ENCODE measurements at places on chromosomes 7 and 10.

GRCh38 chr7:373818-374705 lies 84.1 kb downstream of the FOXL3 start:
- DNase-seq = no peak

DNA sequence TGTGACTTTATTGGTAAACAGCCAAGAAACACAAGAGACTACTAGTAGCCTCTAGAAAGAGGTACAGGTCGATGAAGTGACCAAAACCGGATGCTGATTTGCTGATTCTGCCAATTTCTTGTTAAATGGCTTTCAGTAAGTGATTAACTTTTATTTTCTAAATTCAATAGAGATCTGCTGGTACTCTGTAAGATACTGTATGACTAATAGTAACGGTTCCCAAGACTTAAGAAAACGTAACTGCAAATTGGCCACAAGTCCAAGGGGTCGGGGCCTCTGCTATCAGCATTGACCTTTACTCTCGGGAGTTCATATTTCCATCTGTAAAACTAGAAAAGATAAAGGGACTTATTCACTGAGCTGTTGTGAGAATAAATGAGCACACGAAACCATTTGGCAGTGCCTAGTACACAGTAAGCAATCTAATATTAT lies 1.4 kb downstream of the FAM3C start:
- DNase-seq = no peak

- DNase-seq = no peak
These were observed 166.6 kb upstream of the MKLN1 start for GRCh38 chr7:131161103-131161502.

DNA sequence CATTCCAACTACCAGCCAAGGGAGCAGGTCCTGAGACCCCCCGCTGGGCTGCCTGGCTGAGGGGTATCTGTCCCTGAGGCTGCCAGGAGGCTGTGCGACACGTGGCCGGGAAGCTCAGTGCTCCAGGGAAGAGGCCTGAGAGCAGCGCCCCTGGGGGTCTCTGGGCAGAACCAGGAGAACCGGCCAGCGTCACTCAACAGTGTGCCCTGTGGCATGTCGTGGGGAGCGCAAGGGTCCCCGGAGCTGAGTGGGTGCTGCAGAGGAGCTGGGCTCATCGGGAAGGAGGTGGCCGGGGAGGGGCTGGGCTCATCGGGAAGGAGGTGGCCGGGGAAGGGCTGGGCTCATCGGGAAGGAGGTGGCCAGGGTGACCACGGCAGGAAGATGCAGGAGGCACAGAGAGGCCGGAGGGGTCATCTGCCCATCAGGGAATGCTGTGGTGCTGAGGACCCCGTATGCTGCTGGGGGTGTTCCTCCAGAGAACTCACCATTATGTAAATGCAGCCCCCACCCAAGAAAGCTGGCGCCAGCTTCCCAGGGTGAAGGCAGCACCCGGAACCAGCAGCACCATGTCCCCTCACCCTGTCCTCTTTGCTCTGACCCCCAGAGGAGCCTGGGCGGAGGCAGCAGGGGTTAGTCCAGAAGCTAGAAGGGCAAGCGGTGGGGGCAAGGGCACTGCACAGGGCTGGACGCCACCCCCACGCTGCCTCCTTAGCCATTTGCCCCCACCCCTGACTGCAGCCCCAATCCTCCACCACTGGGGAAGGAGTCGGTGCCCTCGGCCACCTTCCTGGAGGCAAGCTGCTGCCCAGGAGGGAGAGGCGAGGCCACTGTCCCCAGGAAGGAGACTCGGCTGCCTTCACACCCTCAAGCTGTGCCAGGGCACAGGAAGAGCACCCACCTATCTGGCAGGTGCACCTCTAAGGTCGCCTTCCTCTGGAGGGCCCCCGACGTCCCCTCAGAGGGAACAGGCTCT lies 33.3 kb downstream of the CALML3 start:
- no peak for DNase-seq

DNA sequence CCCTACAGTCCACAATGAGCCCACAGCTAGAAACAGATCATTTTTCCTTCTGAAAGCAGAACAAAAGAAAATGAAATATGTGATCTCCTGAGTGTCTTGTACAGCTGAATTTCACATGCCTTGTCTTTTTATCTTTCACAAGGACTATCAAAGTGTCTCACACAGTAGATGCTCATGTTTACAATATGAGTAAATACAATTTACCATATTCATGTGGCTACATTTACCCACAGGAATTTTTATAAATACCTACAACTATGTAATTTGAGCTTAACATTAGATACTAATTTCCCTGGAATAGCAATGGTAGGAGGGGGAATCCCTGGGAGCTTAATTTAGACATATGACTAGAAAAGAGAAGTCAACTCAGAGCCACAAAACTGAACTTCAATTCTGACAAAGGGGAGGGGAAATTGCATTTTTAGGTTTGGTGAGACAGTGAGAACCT lies 186.2 kb downstream of the MACC1 start:
- no peak for DNase-seq

- DNase-seq = no peak
These were observed 666.7 kb upstream of the NRP1 start for GRCh38 chr10:34001087-34001580.

- no peak for DNase-seq
These were observed 919 bp downstream of the MAFK start for GRCh38 chr7:1531263-1531978.

DNA sequence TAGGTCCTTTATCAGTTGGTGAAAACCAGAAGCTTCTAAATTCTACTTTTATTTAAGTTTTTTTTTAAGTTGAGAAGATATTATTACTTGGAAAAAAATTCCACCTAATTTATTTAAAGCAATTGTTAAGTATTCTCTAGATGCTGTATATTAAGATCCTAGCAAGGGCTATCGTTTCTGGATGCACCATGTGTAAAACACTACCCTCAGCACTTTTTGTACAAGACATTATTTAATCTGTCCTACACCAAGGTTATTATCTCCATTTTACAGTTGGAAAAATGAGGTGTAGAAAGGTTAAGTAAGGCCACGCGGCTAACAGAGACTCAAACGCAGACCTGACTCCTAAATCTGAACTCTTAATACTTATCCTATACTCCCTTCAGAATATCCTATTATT lies 19.8 kb downstream of the RAB11FIP2 start:
- no peak for DNase-seq

GRCh38 chr7:158035343-158035742 lies 552.3 kb downstream of the PTPRN2 start:
- DNase-seq = no peak

DNA sequence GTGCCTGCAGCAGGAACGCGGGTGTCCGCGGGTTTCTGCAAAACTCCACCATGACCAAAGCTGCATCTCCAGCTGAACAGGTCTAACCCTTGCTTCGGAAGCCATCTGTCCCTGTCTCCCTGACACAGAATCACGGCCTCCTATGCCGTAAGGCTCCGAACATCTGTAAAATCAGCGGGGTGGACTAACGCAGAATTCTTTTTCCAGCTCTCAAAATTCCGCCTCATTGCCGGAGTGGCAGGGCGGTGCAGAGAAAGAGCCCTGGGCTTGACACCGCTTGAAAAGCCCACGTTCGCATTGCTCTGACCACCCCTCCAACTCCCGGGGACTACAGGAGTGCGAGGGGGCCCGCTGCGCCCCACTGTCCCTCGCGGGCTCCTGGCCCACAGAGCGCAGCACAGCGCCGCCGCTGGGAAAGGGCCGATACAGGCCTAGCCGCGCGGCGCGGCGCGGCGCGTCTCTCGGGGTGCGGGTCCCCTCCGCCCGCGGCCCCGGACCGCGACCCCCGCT lies 409 bp downstream of the DNMBP start:
- DNase-seq = no peak

GRCh38 chr10:78004215-78005026 lies 24.9 kb downstream of the POLR3A start:
- DNase-seq = no peak

GRCh38 chr7:40468891-40469864 lies 334.4 kb downstream of the SUGCT start:
- no peak for DNase-seq

- DNase-seq = no peak
These were observed 2.2 kb upstream of the LOXL4 start for GRCh38 chr10:98270073-98270740.

- no peak for DNase-seq
These were observed 17.8 kb upstream of the PCBD1 start for GRCh38 chr10:70906031-70906783.

GRCh38 chr7:66281678-66282590 lies 76.8 kb downstream of the TPST1 start:
- no peak for DNase-seq

GRCh38 chr10:33136271-33136670 lies 178.2 kb upstream of the ITGB1 start:
- no peak for DNase-seq

GRCh38 chr10:86313621-86314041 lies 53.0 kb downstream of the GRID1 start:
- no peak for DNase-seq

DNA sequence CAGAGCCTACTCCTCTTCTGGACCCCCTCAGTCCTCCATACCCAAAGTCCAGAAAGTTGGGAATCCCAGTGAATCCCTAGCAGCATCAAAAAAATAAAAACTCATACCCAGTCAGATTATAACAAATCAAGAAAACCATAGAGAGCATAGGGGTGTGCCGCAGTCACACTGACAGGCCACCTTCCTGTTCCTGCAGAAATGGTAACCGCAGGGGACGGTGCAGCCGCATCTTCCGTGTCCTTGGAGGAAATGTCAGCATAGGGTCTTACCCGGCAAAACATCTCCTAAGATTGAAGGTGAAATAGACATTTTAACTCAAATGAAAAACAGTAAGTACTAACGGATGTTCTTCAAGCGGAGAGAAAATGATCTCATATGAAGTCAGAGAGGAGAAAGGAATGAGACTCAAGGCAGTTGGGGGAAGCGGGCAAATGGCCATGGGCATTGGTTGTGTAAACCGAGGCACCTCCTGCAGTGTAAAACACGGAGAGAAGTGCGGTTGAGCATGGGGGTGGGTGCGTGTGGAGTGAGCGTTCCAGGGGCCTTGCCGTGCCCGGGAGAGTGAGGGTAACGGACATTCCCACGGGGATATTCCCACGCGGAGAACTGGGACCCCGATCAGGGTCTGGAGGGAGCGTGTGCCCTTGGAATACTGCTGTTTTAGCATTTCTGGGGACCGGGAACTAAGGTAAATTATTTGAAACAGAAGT lies 110.8 kb downstream of the NKX6-2 start:
- DNase-seq = no peak

DNA sequence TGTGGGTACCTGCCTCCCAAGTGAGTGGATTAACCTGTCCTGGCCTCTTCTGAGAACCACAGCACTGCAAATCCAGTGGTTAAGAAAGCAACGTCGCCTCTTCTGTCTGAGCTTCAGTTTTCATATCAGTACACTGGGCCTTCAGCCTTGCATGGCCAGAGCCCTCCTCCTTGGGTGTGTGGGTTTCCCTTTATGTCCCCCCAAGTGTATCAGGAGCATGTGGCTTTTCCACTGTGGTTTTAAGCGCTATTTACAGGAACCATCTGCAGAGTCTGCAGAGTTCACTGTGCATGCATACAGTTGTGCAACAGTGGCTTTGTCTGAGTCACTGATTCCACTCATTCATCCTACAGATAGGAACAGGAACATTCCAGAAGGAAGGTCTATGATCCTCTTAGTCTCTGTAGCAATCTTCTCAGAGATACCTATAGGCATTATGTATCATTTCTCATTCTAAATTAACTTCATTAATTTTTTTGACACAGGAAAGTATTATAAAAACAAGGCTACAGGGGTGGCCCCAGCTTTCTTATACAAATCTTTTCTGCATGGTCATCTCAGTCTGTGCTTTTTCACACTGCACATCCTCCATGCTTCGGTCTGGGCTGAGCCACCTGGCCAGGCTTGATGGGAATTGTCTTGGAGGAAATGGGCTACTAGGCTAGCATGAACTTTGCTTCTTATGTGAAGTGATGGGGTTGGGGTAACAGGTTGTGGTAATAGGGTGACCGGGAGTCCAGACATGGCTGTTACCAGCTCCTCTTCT lies 17.1 kb downstream of the MBL2 start:
- DNase-seq = no peak

- no peak for DNase-seq
These were observed 19.9 kb downstream of the MACC1 start for GRCh38 chr7:20197125-20197748.

DNA sequence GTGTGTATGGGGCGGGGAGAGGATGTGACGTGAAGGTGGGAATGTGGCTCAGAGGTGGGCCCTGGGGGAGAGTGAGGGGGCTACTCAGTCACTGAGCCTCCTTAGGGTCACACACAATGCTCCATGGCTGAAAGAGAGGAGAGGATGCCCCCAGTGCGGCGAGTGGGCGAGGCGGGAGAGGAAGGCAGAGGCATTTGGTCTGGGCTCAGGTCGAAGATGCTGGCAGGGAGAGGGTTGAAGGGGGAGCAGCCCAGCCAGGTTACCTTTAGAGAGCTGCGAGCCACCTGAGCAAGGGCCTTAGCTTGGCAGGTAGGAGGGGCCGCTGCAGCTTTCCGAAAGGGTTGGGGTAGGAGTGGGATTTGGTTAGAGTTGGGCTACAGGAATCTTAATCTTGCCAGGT lies 4.7 kb upstream of the LOXL4 start:
- no peak for DNase-seq

GRCh38 chr10:110758898-110759297 lies 112.8 kb upstream of the PDCD4 start:
- no peak for DNase-seq

DNA sequence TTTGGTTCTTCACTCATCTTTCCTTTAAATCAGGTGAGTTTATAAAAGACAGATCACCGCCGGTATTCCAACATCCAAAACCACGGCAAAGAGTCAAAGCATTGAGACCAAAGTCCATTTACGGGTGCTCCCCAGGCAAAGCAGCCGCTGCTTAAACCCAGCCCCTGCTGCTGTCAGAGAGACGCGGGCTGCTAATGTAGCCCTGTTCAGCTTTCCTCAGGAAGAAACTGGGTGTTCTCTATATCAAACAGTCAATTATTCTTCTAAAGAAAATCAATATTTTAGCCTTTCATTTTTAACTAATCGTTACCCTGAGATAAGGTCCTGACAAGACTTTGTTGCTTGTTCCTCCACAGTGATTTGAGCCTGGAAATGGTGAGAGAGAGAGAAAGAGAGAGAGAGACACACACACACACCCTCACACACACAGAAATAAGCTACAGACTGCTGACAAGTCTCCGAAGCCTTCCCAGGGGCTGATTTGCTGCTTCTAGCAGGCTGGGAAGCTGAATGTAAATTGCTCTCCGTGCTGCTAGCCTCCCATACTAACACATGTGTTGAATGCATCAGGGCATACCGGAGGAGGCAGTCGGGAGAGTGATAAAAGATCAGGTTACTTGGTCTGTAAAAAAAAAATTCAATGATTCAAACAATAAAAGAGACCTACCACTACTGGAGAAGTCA lies 183.0 kb upstream of the ANK3 start:
- DNase-seq = no peak

- no peak for DNase-seq
These were observed 151.5 kb upstream of the SHH start for GRCh38 chr7:155963771-155964195.

- DNase-seq = no peak
These were observed 2.6 kb upstream of the METTL27 start for GRCh38 chr7:73844848-73845460.

- DNase-seq = no peak
These were observed 98.9 kb downstream of the USP6NL start for GRCh38 chr10:11512596-11512995.

GRCh38 chr7:68893411-68893810 lies 704.9 kb upstream of the AUTS2 start:
- no peak for DNase-seq
